ENCODE measurements at places on chromosomes 2 and 18. TPM values are rescaled to one million over a fixed set of nuclear protein-coding genes. Genes with fewer than 3 reads are reported as not detected.

- H3K27me3 ChIP-seq, result no peaks in the 10 kb centered on the region
- H3K4me3 ChIP-seq, result no peak overlapping the region
- DNase-seq, result no peak
- peaks cover 38% of the 10 kb centered on the region for H3K4me1 ChIP-seq
- peak overlapping the region; percentile 100 for H3K27ac ChIP-seq
Observed at GRCh38 chr2:70627211-70627898, 73.7 kb upstream of the TGFA start.

- H3K27me3 ChIP-seq, result no peaks in the 10 kb centered on the region
- no peaks in the 10 kb centered on the region for H3K36me3 ChIP-seq
- peak; percentile 66 for DNase-seq
- H3K4me3 ChIP-seq, result no peak overlapping the region
- H3K27ac ChIP-seq, result no peak overlapping the region
- no peaks in the 10 kb centered on the region for H3K4me1 ChIP-seq
Observed at GRCh38 chr2:162333968-162334367, 10.0 kb upstream of the GCA start.

DNA sequence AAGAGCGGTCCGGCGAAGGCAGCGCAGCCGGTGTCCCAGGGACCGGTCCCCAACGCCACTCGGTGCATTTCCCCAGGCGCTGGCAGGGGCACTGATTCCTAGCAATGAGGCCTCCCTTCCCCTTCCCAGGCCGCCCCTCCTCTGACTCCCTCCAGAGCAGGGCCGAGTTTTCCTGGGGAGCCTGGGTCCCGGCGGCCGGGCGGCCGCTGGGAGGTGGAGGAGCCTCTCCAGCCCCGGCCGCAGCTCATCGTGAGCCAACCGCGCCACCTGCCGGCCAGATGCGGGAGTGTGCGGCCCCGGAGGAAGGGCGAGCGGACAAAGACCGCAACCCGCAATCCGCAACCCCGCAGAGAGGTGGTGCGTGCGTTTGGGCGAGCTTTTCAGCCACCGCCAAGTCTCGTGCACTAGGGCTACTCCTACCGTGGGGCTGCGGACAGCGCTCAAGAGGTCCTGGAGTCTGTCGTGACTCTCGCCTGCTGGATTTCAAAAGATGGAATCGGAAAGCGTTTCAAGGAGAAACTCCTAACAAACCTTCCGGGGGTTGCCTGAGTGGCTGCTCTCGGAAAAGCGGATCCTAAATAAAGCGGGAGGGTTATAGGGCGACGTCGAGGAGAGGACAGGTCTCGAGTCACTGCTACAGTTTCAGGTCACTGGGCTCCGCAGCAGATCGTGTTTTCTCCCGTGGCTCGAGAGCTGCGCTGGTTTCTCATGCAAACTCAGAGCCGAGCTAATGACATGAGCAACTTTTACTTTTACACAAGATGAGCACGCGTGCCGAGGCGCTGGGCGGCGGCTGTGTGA is 1.5 kb upstream of the EPHA4 start:
- peak overlapping the region; percentile 93 for H3K4me3 ChIP-seq
- no peaks in the 10 kb centered on the region for H3K36me3 ChIP-seq
- H3K4me1 ChIP-seq, result peaks cover 25% of the 10 kb centered on the region
- H3K27me3 ChIP-seq, result peaks cover 68% of the 10 kb centered on the region
- peak; percentile 90 for DNase-seq
- H3K27ac ChIP-seq, result no peak overlapping the region

DNA sequence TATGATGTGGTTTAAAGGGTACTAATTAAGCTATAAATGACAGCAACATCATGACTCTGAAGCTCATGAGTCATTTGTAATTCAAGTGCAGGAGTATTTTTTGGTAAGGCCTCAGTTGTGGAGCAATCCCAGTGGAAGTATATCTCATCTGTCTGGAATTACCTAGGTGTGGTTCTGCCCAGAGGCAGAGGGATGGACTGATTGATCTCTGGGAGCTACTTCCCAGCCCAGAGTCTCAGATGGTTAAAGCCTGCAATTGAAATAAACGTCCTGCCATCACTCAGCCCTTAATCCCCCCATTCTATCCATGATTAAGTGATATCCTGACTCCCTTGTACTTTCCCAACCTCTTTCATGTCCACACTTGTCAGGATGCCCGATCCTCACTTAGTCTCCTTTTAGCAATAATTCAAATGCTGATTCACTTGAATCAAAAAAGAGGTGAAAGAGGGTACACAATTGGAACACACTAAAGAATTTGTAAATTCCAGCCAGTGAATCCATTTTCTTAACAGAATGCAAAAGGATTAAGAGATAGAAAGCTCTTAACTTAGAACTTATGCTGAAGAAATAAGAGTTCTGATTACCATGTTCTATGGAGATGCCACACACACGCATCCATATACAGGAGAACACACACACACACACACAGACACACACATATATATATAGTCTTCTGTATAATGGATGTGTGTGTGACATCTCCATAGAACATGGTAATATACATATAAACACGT is 664.4 kb downstream of the NYAP2 start:
- no peaks in the 10 kb centered on the region for H3K27me3 ChIP-seq
- peaks cover 4% of the 10 kb centered on the region for H3K4me1 ChIP-seq
- H3K4me3 ChIP-seq, result no peak overlapping the region
- H3K36me3 ChIP-seq, result no peaks in the 10 kb centered on the region

- no peaks in the 10 kb centered on the region for H3K27me3 ChIP-seq
- H3K36me3 ChIP-seq, result no peaks in the 10 kb centered on the region
Observed at GRCh38 chr2:58558881-58559280, 317.8 kb upstream of the FANCL start.

GREB1L gene
- polyA plus RNA-seq, result 0.29 TPM

RANBP2 gene
- 16.5 TPM for polyA plus RNA-seq

CCDC121 gene
- polyA plus RNA-seq, result 1.6 TPM

COX5B gene
- 666 TPM for polyA plus RNA-seq

DNA sequence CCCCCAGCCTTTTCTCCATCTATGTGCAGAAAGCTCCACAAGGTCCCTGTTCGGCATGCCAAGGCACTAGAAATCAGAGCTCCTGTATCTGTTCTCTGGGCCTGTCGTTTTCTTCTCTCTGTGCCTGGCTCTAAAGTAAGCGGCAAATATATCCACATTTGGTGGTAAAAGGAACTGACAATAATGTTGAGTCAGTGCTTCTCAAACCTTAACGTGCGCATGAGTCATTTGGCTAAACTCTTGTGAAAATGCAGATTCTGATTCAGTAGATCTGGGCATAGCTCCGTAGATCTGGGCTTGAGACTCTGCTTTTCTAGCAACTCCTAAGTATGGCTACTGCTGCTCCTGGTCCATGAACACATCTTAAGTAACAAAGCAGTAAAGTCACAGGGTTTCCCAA is 16.5 kb upstream of the ACSL3 start:
- no peaks in the 10 kb centered on the region for H3K27me3 ChIP-seq
- H3K4me3 ChIP-seq, result no peak overlapping the region
- no peak for DNase-seq
- H3K36me3 ChIP-seq, result no peaks in the 10 kb centered on the region
- no peaks in the 10 kb centered on the region for H3K4me1 ChIP-seq

DNA sequence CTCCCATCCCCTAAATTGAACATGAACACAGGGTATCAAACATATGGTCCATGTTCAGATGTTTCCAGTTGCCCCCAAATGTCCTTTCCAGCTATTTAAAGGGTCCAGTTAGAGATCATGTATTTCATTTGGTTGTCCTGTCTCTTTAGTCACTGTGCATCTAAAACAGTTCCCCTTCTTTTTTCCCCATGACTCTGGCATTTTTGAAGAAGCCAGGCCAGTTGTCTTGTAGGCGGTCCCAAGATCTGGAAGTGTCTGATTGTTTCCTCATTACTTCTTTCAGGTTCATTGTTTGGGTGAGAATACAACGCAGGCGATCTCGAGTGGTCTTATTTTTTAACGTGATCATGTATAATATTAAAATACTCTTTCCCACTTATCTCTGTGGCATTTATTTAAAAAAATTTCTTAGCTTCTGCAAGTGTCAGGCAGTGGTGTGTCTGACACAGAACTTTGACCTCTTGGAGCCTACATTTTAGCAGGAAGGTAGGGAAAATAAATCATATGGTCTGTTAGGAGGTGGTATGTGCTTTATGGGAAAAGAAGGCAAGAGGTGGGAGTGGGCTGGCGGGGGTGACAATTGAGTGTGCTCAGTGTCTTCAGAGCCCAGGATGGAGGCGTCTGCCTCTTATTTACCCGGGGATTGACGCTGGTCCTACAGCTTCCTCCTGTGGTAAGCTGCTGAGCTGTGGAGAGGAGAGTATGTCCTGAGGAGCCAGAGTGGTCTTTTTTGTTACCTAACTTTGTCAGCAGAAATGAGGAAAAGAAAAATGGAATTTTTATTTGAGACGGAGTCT is 8.1 kb downstream of the RAB31 start:
- no peak overlapping the region for H3K4me3 ChIP-seq
- H3K27me3 ChIP-seq, result no peaks in the 10 kb centered on the region
- no peaks in the 10 kb centered on the region for H3K36me3 ChIP-seq
- no peak for DNase-seq

ANO7 gene
- polyA plus RNA-seq, result 4.0 TPM

DNA sequence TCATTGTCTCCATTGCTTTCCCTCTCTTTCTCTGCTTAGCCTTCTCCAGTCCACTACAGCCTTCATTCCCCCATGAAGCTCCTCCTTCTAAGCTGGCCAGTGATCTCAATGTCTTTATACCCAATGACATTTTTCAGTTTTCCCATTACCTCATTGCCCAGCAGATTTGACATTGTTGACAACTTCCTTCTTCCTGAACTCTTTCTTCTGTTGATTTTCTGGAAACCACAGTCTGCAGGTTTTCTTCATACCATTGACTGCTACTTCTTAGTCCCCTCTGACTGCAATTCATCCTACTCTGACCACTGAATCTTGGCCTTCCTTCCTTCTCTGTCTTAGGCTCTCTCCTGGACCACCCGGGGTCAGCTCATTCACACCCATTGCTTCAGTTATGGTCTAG is 22.9 kb upstream of the SPP2 start:
- H3K4me3 ChIP-seq, result no peak overlapping the region
- no peaks in the 10 kb centered on the region for H3K36me3 ChIP-seq
- no peak for DNase-seq

DNA sequence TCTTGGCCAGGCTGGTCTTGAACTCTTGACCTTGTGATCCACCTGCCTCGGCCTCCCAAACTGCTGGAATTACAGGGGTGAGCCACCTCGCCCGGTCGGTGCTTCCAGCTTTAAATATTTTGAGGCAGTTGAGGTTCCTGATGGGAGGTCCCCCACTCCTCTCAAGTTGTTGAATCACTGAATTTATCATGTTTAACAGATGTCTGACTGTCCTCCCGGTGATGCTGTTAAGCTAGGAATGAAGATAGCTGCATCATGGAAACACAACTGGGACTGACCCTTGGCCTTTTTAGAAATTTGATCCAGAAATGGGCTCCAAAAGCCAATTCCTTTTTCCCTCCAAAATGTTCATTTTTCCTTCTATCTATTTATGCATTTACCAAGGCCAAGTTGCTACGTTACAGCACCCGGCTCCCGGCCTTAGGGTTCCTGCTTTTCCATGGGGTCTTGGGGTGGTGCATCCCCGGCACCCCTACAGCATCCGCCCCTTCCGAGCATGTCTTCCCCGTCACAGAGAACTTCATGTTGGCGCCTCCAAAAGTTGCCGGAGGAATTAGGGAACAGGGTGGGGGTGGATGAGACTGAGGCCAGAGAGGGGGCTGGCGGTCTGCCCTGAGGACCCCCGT is 43.9 kb downstream of the PAX8 start:
- no peaks in the 10 kb centered on the region for H3K36me3 ChIP-seq
- H3K4me3 ChIP-seq, result peak overlapping the region; percentile 57
- no peak overlapping the region for H3K27ac ChIP-seq
- H3K27me3 ChIP-seq, result no peaks in the 10 kb centered on the region

GRCh38 chr18:27942706-27943105 is 234.2 kb downstream of the CDH2 start:
- H3K36me3 ChIP-seq, result no peaks in the 10 kb centered on the region
- H3K4me3 ChIP-seq, result no peak overlapping the region
- no peaks in the 10 kb centered on the region for H3K4me1 ChIP-seq
- H3K27me3 ChIP-seq, result no peaks in the 10 kb centered on the region

DNA sequence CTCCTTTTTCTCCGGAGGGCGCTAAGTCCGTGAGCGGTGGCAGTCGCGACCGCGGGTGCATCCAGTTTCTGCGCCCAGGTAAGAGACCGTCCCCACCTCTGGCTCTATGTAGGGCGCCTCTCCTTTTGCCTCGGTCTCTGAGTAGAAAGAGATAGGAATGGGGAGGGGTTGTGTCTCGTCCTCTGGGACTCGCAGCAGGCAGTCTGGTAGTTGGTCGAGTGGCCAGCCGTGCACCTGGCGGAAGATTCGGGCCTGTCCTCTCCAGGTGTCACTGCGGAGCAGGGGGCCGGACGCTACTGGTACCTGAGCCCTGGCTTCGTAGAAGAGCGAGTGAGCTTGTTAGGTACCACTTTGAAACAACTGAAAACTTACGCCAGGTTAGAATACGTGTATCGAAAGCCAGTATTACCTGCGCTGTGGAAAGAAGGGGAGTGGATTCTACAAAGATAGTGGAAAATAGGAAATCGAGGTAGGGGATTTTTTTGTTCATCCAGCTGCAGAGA is 403 bp downstream of the MAP2 start:
- peaks cover 22% of the 10 kb centered on the region for H3K4me1 ChIP-seq
- H3K4me3 ChIP-seq, result peak overlapping the region; percentile 84
- peaks cover 28% of the 10 kb centered on the region for H3K27me3 ChIP-seq

ID2 gene
- 119 TPM for polyA plus RNA-seq

GRCh38 chr2:26480566-26481423 is 2.9 kb upstream of the OTOF start:
- H3K27me3 ChIP-seq, result no peaks in the 10 kb centered on the region
- no peak overlapping the region for H3K27ac ChIP-seq
- DNase-seq, result no peak
- peaks cover 7% of the 10 kb centered on the region for H3K4me1 ChIP-seq
- no peaks in the 10 kb centered on the region for H3K36me3 ChIP-seq

SLC5A7 gene
- not detected for polyA plus RNA-seq

- no peaks in the 10 kb centered on the region for H3K4me1 ChIP-seq
- no peak overlapping the region for H3K27ac ChIP-seq
- no peak for DNase-seq
- no peaks in the 10 kb centered on the region for H3K36me3 ChIP-seq
- H3K4me3 ChIP-seq, result no peak overlapping the region
- no peaks in the 10 kb centered on the region for H3K27me3 ChIP-seq
Observed at GRCh38 chr18:74234326-74235171, 57.2 kb downstream of the CYB5A start.

GRCh38 chr2:11809586-11810236 is 63.3 kb downstream of the LPIN1 start:
- no peak overlapping the region for H3K27ac ChIP-seq
- H3K4me1 ChIP-seq, result no peaks in the 10 kb centered on the region
- no peak for DNase-seq

GRCh38 chr2:122236152-122236874 is 480.9 kb downstream of the TSN start:
- H3K27me3 ChIP-seq, result no peaks in the 10 kb centered on the region
- H3K4me1 ChIP-seq, result no peaks in the 10 kb centered on the region
- H3K4me3 ChIP-seq, result no peak overlapping the region
- no peak for DNase-seq
- H3K36me3 ChIP-seq, result no peaks in the 10 kb centered on the region

GRCh38 chr2:219452361-219453317 is 18.0 kb downstream of the SPEG start:
- H3K36me3 ChIP-seq, result no peaks in the 10 kb centered on the region
- DNase-seq, result no peak
- H3K4me3 ChIP-seq, result no peak overlapping the region
- H3K27ac ChIP-seq, result no peak overlapping the region

GRCh38 chr2:180882959-180883358 is 97.4 kb upstream of the UBE2E3 start:
- H3K4me3 ChIP-seq, result no peak overlapping the region
- H3K27ac ChIP-seq, result no peak overlapping the region
- DNase-seq, result no peak
- H3K36me3 ChIP-seq, result no peaks in the 10 kb centered on the region
- H3K4me1 ChIP-seq, result no peaks in the 10 kb centered on the region

Measured in GM23338 (cell line).